ENCODE measurements at places on chromosomes 6 and 20.
A peak's percentile ranks its signal among the peaks of the same experiment; 100 is the strongest.

- H3K27me3 ChIP-seq = no peaks in the 10 kb centered on the region
- no peaks in the 10 kb centered on the region for H3K4me1 ChIP-seq
- no peak overlapping the region for H3K4me3 ChIP-seq
- no peak for DNase-seq
- no peak overlapping the region for H3K27ac ChIP-seq
Measured at GRCh38 chr20:15179381-15179780, 842.0 kb upstream of the FLRT3 start.

DNA sequence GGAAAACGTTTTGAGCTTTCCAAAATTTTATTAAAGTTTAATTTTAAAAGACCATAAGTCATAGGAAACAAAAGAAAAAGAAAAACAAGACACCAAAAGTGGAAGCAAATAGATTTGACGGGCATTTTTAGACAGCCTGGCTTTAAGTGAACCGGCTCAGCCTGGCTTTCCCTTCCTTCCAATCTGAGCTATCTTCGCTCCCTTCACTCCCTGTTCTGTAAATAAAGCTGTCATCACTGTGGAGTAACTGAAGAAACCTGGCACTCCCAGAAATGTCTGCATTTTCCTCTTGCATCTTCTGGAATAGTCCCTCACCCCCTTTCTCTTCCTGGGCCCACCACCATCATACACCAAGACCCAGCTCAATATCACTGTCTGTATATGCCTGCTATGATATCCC lies 131.9 kb downstream of the IMPG1 start:
- peaks cover 8% of the 10 kb centered on the region for H3K27me3 ChIP-seq
- DNase-seq = no peak
- H3K4me3 ChIP-seq = no peak overlapping the region
- no peaks in the 10 kb centered on the region for H3K36me3 ChIP-seq
- H3K4me1 ChIP-seq = no peaks in the 10 kb centered on the region

DNA sequence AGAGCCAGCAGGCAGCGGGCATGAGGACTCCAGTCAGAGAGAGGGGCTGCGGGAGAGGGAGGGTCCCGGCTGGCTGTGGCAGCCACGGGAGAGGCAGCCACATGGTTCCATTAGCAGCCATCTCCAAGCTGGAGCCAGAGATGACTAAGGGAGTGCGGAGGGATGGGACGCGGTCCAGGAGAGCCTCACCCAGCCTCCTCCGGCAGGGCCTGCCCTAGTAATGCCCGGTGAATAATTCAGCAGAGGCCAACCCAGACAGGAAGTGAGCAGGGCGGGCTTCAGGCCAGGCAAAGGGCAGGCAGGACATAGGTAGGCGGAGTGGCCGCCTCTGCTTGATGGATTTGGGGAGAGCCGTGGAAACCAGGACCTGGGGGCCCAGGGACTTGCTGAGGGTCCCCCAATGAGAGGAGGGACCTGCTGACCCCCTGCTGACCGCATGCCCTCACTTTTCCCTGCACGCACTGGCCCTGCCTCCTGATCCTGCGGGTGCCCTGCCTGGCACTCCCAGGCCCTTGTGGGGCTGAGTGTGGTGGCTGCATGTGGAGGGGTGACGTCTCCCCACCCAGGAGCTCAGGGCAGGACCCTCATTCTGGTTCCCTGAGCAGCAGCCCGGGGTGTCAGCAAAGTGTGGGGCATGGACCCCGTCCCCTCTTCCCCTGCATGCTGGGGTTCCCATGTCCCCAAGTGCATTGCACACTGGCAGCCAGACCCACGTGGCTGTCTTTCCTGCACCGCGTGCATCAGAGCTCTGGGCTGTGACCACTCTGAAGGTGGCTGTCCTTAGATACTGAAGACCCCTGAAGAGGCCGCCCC lies 51.8 kb upstream of the SLCO4A1 start:
- no peak overlapping the region for H3K4me3 ChIP-seq
- H3K27ac ChIP-seq = no peak overlapping the region

- no peaks in the 10 kb centered on the region for H3K27me3 ChIP-seq
- H3K27ac ChIP-seq = no peak overlapping the region
- DNase-seq = no peak
- H3K4me3 ChIP-seq = no peak overlapping the region
Measured at GRCh38 chr6:32903952-32904351, 36.9 kb downstream of the HLA-DMB start.

- no peak for DNase-seq
- no peak overlapping the region for H3K4me3 ChIP-seq
- no peaks in the 10 kb centered on the region for H3K27me3 ChIP-seq
- no peaks in the 10 kb centered on the region for H3K36me3 ChIP-seq
- no peak overlapping the region for H3K27ac ChIP-seq
- no peaks in the 10 kb centered on the region for H3K4me1 ChIP-seq
Measured at GRCh38 chr20:9311132-9311531, 203.3 kb upstream of the LAMP5 start.

DNA sequence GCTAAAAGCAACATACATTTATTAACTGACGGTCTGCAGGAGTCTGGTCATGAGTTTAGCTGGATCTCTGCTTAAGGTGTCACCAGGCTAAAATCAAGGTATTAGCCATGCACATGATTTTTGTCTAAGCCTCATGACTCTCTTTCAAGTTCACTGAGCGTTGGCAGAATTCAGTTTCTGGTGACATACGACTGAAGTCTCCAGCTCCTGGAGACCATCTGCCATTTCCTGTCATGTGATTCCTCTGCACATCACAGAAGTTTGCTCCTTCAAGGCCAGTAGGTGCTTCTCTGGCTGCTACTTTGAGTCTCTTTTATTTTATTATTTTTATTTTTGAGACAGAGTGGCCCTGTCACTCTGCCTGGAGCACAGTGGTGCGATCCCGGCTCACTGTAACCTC lies 148.4 kb upstream of the EYA4 start:
- no peak overlapping the region for H3K27ac ChIP-seq
- H3K36me3 ChIP-seq = no peaks in the 10 kb centered on the region
- no peak overlapping the region for H3K4me3 ChIP-seq
- no peak for DNase-seq

GRCh38 chr6:117495869-117496268 lies 13.4 kb downstream of the DCBLD1 start:
- H3K27ac ChIP-seq = no peak overlapping the region
- no peak for DNase-seq
- H3K36me3 ChIP-seq = no peaks in the 10 kb centered on the region
- no peaks in the 10 kb centered on the region for H3K4me1 ChIP-seq

GRCh38 chr6:162560891-162561290 lies 166.7 kb downstream of the PRKN start:
- no peaks in the 10 kb centered on the region for H3K27me3 ChIP-seq
- H3K4me1 ChIP-seq = no peaks in the 10 kb centered on the region
- no peak overlapping the region for H3K4me3 ChIP-seq
- no peak overlapping the region for H3K27ac ChIP-seq
- DNase-seq = no peak

- H3K27me3 ChIP-seq = no peaks in the 10 kb centered on the region
- no peak overlapping the region for H3K4me3 ChIP-seq
- no peak overlapping the region for H3K27ac ChIP-seq
Measured at GRCh38 chr6:31472259-31472658, 25.7 kb upstream of the MICB start.

- no peaks in the 10 kb centered on the region for H3K27me3 ChIP-seq
- peaks cover 9% of the 10 kb centered on the region for H3K36me3 ChIP-seq
- H3K27ac ChIP-seq = no peak overlapping the region
- H3K4me1 ChIP-seq = peaks cover 7% of the 10 kb centered on the region
- no peak overlapping the region for H3K4me3 ChIP-seq
Measured at GRCh38 chr6:3287976-3288707, 29.4 kb downstream of the PSMG4 start.

DNA sequence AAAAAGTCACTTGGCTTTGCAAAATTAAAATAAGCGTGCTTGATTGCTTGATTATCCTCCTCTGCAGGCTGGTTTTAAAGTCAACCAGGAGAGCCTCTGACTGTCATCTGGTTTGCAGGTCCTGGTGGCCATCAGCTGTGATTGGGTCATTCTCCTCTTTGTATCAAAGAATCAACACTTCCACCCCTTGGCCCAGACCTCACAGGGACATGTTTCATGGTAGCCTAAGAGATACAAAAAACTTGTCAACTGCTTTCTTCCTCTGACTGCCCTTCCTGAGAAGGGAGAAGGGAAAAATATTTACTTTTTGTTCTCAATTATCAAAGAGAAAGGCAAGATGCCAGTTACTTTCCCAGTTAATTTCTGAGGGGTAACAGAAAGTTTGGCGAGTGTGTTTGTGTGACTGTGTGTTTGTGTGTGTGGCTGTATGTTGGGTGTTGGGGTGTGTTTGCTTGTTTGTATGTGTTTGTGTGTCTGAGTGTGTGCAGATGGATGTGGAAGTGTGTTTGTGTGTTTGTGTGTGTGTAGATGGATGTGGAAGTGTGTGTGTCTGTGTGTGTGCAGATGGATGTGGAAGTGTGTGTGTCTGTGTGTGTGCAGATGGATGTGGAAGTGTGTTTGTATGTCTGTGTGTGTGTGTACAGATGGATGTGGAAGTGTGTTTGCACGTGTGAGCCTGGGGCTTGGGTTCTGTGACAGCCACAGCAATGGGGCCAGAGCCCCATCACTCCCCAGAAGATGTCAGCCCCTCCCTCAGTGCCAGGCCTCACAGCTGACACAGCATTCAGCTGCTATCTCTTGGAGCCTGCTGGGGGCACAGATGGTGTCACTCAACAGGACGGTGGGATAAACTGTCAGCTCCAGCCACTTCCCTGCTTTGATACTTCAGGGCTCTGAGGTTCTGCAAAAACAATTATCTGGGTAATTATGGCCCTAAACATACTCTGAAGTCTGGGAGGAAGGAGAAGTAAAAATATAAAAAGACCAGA lies 98.6 kb upstream of the RNF24 start:
- peak overlapping the region; percentile 1 for H3K27ac ChIP-seq
- DNase-seq = no peak
- H3K36me3 ChIP-seq = no peaks in the 10 kb centered on the region
- no peak overlapping the region for H3K4me3 ChIP-seq
- peaks cover 19% of the 10 kb centered on the region for H3K4me1 ChIP-seq
- H3K27me3 ChIP-seq = peaks cover 25% of the 10 kb centered on the region

Data from stimulated activated naive B cell treated with anti-CD40 and anti-IgM and Interleukin-4, amounts not matched to agents 10 μg/mL and 1 μg/mL and 100 μg/mL, for 72 hours (primary cell).